Neural crest cell (in vitro differentiated cells): ENCODE measurements at places on chromosomes 13 and 19. TPM values are rescaled to one million over a fixed set of nuclear protein-coding genes. Genes with fewer than 3 reads are reported as not detected.
A peak's percentile ranks its signal among the peaks of the same experiment; 100 is the strongest.

DNA sequence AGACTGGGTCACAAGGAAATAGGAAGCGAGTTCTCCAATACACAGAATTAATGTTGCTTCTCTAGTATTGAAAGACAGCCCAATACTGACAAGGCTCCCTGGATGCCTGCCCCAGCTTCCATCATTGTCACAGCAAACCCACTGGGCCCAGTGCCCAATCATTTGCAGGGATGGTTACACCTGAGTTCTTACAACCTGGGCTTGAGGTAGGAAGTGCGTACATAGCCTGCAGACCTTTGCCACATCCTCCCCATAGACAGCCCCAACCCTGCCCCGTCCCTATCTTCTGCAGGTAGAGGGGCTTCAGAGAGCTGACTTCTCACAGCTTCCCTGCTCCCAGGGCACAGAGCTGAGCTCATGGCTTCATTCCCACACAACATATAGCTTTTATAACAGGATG lies 108.1 kb upstream of the UBL3 start:
- no peak for DNase-seq

Gene CLEC11A
- total RNA-seq: 7.6 and 7.9 TPM in 2 replicates

Gene ZNF585A
- 10.2 and 12.8 TPM in 2 replicates for total RNA-seq

- DNase-seq: no peak
Measured at GRCh38 chr13:31675440-31675953, 63.8 kb upstream of the RXFP2 start.

Gene ANGPTL4
- total RNA-seq: not detected in 2 replicates

Gene KRTDAP
- not detected in 2 replicates for total RNA-seq

DNA sequence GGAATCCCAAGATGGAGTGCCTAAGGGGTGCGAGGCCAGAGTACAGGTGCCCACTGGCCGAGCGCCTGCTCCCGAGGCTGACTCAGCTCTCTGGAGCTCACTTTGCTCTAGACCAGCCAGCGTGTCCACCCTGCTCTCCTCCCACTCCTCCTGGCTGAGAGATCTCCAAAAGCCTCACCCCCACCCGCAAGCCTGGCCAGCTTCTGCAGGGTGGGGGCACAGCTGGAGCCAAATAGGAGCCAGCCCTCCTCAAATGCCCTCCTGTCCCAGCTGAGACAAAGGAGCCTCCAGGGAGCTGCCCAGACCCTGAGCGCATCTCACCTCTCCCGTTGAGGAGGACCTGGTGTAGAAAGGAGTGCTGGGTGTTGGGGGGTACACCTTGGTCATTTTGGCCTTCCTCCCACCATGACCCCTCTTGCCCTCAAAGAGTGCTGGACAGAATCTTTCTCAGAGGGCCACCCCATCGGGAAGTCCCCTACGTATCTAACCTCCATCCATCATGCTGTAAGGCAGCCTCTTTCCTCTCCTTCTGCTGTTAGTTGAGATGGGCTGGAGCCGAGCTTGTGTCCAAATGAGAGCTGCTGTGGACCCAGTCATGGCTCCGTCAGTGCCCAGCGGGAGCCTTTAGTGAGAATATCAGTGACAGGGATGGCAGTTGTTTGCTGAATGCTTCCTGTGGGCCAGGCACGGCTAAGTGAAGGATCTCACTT lies 123.9 kb upstream of the VSTM2B start:
- DNase-seq: no peak

DNA sequence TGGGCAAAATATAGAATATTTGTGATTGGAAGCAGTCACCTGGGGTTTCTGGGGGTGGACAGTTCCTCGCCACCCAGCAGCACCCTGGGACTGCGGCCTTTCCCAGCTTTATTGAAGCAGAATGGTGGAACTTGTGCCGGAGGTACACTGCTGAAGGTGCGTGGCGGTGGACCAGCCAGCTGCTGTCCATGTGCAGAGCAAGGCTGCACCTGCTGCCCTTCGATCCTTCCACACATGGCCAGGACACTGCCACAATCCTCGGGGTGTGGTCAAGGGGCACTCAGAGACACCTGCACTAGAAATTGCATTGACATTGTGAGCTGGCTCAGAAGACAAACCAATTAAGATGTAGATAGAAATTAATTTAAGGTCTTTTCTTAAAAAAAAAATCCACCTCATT lies 11.4 kb upstream of the GPI start:
- no peak for DNase-seq

DNA sequence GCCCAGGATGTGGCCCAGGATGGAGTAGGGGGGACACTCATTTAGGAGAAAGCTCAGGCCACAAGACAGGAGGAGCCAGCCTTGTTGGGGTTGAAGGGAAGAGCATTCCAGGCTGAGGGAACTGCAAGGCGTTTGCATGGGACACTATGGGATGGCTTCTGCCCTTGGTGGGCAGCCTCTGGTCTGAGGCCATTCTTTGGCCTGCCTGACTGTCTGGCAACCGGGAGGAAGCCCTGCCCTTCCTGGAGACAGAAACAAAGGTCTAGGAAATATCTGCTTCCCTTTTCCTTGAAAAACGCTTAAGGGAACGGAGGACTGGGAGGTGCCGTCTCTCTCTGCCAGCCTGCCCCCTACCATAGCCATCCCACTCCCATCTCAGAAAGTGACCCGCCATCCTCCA lies 2.8 kb upstream of the ICAM1 start:
- DNase-seq: no peak

Gene C1QTNF9
- total RNA-seq: not detected in 2 replicates

DNA sequence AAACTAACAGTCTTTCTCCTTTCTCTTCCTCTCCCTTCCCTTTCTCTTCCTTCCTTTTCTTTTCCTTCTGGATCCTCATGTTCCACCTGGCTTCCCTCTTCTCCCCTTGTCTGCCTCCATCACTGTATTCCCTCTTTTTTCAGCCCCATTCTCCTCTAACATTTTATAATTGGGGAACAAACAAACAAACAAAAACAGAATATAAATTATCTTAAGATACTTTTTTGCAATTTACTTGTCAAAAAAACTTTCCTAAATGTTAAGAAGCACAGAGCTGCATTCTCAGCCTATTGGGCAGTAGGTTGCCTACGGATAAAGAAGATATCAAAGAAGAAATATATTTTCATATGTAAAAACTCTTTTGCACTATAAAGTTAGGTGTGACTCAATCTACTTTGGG lies 1382.2 kb upstream of the MIR17HG start:
- DNase-seq: no peak

Gene SELENOV
- not detected in 2 replicates for total RNA-seq

DNA sequence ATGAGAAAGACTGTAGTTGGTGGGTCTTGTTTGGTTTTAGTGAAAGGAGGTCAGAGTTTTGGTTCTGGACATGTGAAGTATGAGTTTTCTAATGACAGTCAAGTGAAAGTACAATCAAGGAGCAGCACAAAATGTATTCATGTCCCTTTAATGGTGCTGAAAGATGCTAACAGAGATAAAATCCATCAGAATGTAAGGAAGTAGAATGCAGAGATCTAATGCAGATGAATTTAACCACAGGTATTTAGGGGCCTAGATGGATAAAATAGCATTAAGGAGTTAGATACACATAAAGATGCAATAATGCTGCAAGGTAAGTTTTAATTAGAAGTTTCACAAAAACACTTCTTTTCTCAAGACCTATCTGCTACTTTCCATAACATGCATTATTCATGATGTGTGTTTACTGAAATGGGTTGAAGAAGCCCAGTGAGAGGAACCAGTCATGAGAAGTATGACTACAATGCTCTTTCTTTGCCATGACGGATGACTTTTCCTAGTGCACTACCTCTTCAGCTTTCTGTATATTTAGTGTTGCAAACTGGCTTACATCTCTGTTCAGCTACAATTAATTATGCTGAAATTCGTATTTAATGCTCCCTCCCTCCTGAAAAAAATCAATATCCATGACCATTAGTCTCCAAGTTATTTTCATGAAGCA lies 222.9 kb upstream of the HTR2A start:
- no peak for DNase-seq

DNA sequence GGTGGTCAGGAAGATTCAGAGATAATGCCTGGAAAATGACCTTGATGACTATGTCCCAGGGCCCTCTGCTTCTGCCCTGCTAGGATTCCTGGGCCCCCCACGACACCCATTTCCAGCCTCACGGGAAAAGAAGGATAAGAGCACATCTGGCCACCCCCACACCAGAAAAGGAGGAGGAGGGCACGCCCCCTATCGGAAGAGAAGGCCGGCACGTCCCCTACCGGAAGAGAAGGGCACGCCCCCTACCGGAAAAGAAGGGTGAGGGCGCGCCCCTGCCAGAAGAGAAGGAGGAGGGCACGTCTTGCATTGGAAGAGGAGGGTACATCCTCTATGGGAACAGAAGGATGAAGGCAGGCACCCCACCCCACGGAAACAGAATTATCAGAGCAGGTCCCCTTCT lies 84.3 kb downstream of the IER2 start:
- DNase-seq: peak; percentile 58

Gene WDR87
- not detected in 2 replicates for total RNA-seq

- DNase-seq: no peak
Measured at GRCh38 chr19:30739394-30739793, 367.2 kb downstream of the ZNF536 start.

DNA sequence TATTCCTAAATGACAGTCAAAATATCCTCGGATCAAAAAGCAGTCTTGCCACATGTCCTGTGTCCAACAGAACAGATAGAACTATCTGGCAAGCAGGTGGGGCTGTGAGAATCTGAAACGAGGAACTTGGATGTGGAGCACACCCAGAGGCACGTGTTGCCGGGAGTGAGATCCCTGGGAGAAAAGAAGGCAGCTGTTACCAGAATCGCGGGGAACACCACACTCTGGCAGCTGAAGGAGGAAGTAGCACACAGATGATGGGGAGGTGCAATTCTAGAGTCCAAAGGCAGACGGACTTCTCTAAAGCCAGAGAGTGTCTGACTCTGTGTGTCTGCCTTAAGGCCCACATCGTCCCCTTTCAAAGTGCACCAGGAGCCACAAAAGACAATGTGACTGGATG lies 22.3 kb downstream of the SLC7A1 start:
- no peak for DNase-seq
